ENCODE measurements at places on chromosomes 7 and 10.

- DNase-seq: no peak
Observed at GRCh38 chr10:132866601-132867381, 75.6 kb downstream of the CFAP46 start.

DNA sequence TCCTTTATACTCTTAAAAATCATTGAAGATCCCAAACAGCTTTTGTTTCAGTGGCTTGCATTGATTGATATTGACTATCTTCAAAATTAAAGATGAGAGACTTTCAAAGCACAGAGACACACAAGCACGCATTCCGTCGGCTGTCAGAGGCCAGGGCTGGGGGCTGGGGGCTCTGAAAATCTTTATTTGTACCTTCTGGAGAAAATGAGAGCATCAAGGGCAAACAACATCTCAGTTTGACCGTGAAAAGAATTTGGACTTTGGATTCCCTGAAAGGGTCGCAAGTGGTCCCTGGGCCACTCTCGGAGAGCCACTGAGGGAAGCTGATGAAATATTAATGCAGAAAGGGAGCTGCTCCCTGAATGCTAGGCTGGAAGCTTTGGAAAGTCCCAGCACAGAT, 96.4 kb downstream of the CHST15 start:
- no peak for DNase-seq

DNA sequence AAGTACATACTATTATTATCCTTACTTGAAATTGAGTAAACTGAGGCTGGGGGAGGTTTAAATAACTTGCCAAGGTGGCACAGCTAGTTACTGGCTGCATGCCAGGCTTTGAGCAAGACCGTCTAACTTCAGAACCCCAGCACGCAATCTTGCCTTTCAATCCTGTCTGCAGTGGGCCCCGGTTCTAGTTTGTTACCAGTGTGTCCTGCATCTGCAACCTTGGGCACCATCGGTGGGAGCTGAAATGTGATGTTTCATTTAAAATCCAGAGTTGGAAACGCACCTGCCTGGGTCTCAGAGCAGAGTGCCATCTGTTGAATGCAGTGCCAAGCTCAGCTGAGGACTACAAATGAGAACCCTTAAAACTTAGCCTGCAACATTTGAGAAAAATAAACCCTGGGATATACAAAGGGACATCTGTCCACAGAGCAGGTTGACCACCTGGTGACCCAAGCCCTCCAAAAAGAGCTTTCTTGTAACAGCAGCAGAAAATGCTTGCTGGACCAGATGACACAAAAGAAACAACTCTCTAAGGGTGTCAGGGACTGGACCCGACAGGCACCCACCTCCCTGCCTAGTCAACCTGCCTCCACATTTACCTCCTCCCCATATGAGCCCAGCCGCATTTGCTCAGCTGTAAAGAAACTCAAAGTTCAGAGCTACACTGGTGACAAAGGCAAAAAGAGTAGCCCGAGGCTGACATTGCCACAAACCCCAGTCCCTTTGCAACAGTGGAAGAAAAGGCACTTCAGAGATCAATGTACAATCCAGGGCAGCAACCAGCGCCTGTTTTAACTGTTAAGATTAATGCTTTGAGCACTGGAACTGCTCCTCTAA, 1.7 kb downstream of the SH3PXD2A start:
- no peak for DNase-seq

DNA sequence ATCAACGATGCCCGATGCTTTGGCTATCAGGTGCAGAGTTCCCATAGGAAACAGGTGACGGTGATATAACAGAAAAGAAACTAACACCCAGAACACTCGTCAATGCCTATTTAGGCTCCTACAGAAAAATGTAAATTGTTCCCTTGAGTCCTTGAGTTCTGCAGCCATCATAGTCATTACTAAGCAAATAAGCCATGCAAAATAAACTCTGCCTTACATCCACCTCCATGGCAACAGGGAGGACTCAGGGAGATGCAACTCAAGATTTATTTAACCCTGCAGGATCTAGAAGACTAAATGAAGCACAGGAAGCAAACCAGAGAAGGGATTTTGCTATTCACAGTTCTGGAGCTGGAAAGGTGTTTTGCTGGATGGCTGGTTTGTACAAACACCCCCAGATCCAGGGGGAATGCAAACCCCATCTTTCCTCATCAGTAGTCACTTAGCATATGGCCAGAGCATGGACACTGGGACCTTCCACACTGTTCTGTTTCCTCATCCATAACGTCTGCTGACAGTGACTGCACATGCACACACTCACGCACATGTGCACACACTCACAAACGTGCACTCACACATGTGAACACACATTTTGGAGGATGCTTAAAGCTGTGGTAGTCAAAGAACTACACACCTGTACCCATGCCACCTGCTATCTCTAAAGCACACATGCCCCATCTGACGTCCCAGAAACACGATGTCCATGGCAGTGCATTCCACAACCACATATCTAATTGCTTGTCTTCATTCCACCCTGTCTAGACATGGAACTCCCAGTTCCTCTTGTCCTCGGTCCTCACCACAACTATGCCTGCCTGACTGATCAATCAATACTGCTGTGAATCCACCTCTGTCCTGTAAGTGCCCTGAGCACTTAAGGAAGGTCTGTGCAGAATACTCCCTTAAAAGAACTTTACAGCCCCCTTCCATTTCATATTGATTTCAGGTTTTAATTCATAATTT, 178.2 kb downstream of the COBL start:
- DNase-seq: no peak

- peak; percentile 35 for DNase-seq
Observed at GRCh38 chr10:109931163-109931562, 7.9 kb upstream of the XPNPEP1 start.

GRCh38 chr7:120876922-120877321, 19.0 kb upstream of the TSPAN12 start:
- no peak for DNase-seq

- no peak for DNase-seq
Observed at GRCh38 chr10:8502573-8502972, 448.1 kb downstream of the GATA3 start.

DNA sequence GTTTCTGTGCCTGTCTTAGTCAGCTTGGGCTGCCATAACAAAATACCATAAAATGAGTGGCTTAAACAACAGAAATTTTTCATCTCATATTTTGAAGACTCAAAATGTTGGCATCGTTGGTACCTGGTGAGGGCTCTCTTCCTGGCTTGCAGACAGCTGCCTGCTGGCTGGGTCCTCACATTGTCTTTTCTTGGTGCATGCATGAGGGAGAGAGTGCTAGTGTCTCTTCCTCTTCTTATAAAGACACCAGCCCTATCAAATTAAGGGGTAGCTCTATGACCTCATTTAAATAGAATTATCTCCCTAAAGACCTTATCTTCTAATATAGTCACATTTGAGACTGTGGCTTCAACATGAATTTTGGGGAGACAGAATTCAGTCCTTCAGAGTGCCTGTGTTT, 39.9 kb downstream of the ST8SIA6 start:
- DNase-seq: no peak

- DNase-seq: no peak
Observed at GRCh38 chr7:113197274-113197673, 78.9 kb upstream of the SMIM30 start.

- DNase-seq: no peak
Observed at GRCh38 chr10:113485736-113486135, 67.1 kb upstream of the HABP2 start.

- no peak for DNase-seq
Observed at GRCh38 chr10:63103971-63104409, 29.1 kb upstream of the NRBF2 start.

DNA sequence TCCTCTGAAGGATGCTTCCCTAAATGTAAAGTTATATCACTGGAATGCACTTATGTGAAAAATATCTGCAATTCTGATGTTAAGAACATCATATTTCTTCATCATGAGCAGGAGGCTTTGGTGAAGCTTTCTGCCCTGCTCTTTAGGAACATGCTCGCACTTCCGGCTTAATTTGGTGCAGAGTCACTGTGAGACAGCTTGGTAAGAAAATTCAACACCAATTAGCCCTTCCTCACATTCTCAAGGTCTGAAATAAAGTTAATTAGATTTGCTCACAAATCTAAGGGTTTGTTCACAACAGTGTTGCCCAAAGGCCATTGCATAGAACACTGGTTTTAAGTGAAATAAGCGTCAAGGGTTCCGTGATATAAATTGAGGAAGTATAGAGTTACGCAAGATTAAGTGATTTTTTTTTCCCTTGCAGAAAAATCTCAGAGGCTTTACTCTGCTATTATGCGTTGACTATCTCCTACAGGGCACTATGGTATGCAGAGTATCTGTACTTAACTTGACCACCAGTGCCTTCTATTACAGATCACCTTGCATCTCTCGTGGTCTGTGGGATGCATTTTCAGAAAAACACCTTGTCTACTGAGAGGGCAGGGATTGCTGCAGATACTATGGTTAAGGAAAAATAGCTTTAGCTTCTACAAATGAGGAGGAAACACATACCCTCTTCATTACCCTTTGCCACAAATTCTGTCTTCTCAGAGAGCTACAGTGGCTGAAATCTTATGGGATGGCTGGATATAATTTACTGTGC, 953.9 kb downstream of the TYW1 start:
- DNase-seq: no peak

DNA sequence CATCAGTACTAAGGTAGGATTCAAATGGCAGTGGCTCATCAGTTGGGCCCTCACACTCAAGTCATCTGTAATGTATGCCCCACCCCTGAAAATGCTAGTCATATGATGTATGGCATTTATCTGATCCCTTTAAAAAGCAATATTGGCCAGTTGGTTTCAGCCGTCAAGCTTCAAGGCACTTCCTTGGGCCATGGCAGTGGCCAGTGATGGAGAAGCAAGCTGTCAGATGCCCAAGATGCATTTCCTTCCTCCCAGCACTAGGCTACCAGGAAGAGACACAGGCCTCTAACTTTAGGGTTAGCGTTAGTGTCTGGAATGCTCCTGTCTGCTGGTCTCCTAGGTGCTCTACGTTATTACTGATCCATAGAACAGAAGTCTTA, 64.1 kb downstream of the PIK3AP1 start:
- no peak for DNase-seq

- DNase-seq: no peak
Observed at GRCh38 chr10:3141351-3142005, 31.1 kb downstream of the PITRM1 start.

DNA sequence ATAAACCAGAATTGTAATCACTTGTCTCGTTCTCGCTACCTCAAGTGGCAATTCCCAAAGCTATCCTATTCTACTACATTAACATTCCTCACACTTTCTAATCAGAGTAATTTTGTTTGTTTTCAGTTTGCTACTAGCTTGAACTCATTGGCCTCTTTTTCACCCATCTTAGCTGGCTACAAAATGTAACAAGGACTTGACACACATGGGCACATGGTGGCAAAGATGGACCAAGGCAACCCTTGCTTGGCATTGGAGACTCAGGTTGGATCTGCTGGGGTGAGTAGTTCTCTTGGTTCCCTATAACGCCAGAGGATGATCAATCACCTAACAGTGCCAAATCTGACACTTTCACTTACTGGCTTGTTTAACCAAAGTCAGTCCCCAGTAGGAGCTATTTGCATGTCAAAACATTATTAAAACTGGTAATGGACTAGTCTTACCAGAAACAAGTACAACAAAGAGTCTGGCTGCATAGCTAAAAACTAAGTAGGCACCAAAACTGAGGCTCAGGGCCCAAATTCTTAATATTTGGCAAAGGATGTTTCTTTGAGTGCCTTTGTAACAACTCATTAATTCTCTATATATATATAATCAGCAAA, 1.9 kb downstream of the USP6NL start:
- no peak for DNase-seq

DNA sequence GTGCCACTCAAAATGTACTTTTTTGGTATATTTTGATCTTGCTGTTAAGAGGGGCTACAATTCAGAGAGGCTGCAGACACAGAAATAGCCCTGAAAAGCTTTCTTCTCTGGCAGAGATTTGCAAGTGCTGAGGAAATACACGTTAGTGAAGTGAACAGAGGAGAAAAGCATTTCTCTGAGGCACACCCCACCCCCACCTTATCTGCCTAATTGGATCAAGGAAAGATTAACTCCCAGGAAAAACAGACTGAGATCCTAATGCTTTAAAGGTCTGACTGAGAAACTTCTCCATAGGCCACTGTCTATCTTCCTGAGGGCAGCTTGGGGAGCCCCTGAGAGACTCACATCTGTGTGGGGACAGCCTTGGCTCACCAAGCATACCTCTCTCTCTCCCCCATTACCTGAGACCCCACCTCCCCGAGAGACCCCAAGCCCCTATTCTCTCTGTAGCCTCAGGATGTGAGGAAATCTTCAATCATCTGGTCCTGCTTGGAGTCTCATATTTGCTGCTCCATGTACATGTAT, 14.8 kb upstream of the AKR1C3 start:
- DNase-seq: no peak

GRCh38 chr7:13821152-13821787, 168.2 kb downstream of the ETV1 start:
- DNase-seq: no peak

- DNase-seq: no peak
Observed at GRCh38 chr7:25907731-25908130, 244.3 kb upstream of the NFE2L3 start.

- no peak for DNase-seq
Observed at GRCh38 chr7:64880322-64881297, 22.5 kb upstream of the ZNF273 start.

GRCh38 chr7:114856625-114857024, 65.3 kb upstream of the MDFIC start:
- no peak for DNase-seq

GRCh38 chr7:66507764-66508296, 120.9 kb upstream of the KCTD7 start:
- no peak for DNase-seq

DNA sequence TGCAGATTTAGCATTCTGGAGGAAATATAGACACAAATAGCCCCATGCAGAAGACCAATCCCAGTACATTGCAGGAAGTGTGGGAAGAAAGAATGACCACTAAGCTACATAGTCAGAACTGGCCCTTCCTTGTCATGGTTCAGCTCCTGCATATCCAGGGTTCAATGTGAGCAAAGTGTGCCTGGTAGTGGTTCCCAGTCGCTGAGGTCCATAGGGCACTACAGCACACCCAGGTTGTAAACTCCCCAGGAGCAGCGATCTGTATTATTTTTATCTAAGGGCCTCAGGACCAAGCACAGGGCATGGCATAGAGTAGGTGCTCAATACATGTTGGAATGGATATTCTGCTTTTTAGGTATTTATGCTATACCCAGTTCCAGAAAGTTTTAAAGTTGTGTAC, 114.4 kb downstream of the RTKN2 start:
- no peak for DNase-seq

- no peak for DNase-seq
Observed at GRCh38 chr10:82762641-82763040, 887.6 kb downstream of the NRG3 start.

GRCh38 chr10:49617121-49618020, 3.5 kb downstream of the CHAT start:
- no peak for DNase-seq

GRCh38 chr10:133162178-133162909, 2.3 kb downstream of the KNDC1 start:
- DNase-seq: peak; percentile 78

GRCh38 chr10:73228247-73228646, 18.8 kb downstream of the DNAJC9 start:
- DNase-seq: no peak

GRCh38 chr7:47937065-47937687, 11.1 kb downstream of the PKD1L1 start:
- no peak for DNase-seq

- no peak for DNase-seq
Observed at GRCh38 chr10:105579112-105579511, 938.0 kb downstream of the SORCS3 start.

Data from C1 segment of cervical spinal cord (tissue), 14 donors.